ENCODE measurements at places on chromosomes 1 and 21.

GRCh38 chr1:210089855-210090254 lies 142.7 kb upstream of the SERTAD4 start:
- DNase-seq: no peak

GRCh38 chr1:237154157-237154556 lies 112.2 kb downstream of the RYR2 start:
- no peak for DNase-seq

GRCh38 chr1:98221923-98222322 lies 301.1 kb upstream of the DPYD start:
- no peak for DNase-seq

DNA sequence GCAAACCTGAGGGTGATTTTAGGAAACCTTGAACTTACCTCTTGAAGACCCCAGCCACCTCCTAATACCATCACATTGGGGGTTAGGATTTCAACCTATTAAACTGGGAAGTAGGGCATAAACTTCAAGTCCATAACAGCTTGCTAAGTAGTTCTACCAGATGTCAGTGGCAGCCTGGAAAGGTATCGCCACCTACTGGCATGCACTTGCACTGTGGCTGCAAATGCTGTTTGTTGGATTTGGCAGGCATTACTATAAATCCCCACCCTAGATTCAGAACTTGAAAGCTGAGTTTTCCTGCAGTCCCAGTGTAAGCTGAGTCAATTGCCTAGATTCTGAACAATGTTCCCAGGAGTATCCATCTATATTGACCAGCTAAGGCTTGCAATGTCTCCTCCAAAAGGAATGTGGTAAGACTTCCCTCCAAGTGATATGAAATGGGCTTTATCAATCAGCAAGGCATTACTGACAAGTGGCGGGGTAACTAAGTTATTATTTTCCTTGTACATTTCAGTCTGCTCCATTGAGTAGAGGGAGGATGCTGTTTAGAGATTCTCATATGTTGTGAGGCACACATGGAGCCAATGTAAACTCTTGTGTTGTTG lies 474.5 kb downstream of the PTPRC start:
- peak; percentile 56 for DNase-seq

DNA sequence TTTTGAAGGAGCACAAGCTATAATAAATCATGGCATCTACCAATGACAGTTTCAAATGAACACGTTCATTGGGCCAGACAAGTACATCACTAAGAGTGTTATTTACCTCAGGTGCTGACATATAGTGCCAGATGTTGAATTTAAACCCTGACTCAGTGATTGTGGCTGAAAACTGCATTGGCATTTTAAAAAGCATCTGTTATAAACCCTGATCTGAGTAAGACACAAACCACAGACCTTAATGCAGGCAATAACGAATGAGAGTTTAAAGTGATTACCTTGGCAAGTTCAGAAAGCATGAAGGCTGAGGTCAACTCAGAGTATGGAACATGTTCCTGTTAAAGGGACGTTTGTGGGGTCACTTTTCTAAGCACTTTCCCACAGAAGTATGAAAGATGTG lies 865.1 kb upstream of the TMPRSS15 start:
- no peak for DNase-seq

DNA sequence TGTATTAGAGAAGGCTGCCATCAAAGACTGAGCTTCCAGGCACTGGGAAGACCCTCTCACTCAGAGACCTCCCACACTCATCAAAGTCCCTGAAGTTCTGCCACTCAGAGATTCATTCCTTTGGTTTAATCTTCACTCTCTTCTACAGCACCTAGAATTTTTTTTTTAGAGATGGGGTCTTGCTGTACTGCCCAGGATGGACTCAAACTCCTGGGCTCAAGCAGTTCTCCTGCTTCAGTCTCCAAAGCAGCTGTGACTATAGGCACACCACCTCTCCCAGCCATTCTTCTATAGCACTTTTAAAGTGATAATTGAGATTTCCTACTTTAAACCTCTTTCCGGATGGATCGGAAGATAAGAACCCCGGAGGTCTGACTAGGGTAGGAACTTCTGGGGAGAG lies 3.7 kb upstream of the HP1BP3 start:
- DNase-seq: no peak

DNA sequence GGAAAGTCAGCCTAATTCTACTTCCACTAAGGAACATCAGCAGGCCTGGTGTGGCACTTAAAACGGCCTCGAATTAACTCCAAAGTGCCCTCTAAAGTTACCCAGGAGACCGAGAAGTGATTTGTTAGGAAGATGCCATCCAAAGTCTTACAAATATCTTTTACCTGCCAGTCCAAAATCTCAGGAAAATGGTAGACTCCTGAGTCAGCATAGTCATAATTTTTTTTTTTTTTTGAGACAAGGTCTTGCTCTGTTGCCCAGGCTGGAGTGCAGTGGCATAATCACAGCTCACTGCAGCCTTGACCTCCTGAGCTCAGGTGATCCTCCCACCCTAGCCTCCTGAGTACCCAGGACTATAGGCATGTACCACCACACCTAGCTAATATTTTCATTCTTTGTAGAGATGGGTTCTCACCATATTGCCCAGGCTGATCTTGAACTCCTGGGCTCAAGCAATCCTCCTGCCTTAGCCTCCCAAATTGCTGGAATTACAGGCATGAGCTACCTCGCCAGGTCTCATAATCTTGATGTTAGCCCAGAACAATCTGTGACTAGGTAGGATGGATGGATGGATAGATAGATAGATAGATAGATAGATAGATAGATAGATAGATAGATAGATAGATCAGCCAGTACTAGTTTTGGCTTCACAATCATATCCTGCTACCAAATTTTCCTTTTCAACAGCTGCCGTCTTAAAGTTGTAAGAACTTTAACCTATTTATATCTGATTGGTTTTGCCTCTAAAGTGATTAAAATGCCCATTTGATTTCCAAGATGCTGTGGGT lies 25.3 kb upstream of the PPP2R5A start:
- DNase-seq: no peak

DNA sequence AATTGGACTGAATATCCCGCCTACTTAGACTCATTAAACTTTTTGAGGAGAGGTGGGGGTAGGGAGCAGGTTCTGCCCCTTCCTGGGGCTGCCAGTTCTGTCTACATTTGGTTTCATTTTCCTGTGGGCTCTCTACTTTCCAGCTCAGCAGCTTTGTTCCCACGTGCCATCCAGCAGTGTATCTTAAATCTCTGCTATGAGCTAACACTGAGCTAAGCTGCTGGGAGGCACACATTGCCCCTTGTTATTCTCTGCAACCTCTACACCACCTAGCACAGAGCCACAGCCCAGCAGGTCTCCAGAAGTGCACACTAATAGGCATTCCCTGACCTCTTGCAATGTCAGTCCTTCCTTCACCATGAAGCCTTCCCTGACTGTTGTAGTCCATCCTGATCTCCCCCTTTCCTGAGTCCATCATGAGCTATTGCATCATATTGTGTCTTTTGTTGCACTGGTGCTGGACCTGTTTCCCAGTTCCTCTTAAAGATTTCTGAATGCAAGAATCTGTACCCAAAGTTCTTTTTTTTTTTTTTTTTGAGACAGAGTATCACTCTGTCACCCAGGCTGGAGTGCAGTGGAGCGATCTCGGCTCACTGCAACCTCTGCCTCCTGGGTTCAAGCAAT lies 28.7 kb upstream of the NRDC start:
- no peak for DNase-seq

GRCh38 chr1:228344631-228345072 lies 62.0 kb downstream of the TRIM11 start:
- no peak for DNase-seq

GRCh38 chr1:31957701-31958674 lies 19.8 kb upstream of the PTP4A2 start:
- no peak for DNase-seq

DNA sequence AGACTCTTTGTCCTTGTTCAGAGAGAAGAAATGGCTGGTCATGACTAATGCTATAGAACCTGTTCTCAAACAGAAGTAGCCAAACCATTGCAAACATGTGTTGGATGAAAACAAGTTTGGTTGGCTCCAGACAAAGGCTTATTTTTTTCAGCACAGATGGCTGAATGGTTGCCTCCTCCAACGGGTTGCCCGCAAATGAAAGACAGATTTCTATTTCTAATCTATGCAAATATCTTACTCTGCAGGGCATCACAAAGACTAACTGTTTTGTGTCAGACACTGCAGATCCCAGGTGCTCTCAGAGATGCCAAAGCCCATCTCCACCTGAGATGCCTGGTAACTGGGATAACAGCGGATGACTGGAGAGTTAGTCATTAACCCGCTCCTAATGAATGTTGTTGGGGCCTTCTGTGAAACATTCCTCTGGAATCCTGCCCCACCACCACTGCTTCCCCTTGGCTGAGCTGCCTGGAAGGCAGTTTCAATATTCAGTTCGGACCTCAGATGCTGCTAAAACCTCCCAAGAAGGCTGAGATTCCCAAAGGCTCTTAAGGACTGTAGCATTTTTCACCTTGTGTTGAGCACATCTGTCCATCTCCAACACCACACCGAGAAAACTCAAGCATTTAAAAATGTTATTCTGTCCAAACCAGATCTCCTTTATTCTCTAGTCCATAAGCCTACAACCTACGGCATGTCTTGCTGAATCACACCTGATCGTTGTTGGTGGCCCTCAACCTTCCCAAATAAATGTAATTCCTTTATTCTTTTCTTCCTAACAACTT lies 104.4 kb downstream of the PTPN14 start:
- no peak for DNase-seq

- no peak for DNase-seq
Observed at GRCh38 chr1:40842691-40843090, 19.5 kb downstream of the CITED4 start.

GRCh38 chr1:211588711-211589110 lies 9.8 kb upstream of the SLC30A1 start:
- no peak for DNase-seq

DNA sequence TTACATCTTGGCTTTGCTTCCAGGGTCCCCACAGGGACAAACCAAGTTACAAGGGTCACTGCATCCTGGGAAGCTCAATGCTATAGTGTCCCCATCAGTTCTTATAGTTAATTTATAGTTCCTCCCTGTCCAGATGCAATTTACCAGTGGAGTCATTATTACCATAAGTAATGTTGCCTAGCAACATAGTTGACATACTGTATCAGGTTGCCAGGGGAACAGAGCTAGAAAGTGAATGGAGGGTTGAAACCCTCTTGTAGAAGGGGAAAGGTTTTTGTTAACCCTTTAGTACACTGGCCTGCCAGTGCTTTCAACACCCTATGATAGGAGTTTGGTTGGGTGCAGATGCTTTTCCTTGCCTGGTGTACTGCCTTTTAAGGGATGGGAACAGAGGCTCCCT lies 34.3 kb upstream of the TTC4 start:
- DNase-seq: no peak

DNA sequence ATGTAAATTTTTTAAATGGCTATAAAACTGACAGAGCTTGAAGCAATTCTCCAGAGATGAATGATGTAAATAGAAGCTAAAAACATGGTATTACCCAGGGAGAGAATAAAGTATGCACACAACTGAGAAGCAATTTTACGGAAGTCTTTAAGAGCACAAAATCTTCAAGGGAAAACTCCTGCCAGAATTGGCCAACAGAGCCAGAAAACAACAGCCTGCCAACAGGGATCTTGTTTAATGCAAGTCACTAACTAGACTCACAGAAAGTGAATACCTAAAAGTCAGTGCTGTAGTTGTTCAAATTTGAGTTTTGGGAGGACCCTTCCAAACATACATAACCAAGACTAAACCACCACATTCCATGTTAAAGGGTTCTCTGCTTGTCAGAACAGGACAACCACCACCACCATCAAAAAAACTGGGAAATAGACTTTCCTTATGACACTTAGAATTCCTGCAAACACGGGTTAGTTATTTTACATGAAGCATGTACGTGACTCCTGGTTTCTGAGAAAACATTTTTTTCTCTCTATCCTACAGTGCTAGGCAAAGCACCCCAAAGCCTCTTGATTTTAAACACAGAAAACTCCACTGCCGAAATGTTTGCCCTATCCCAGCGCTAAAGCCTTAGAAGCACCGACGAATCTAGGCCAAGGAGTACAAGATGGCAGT lies 1.6 kb downstream of the EPS15 start:
- no peak for DNase-seq

GRCh38 chr1:26079960-26080814 lies 12.8 kb upstream of the TRIM63 start:
- DNase-seq: no peak

DNA sequence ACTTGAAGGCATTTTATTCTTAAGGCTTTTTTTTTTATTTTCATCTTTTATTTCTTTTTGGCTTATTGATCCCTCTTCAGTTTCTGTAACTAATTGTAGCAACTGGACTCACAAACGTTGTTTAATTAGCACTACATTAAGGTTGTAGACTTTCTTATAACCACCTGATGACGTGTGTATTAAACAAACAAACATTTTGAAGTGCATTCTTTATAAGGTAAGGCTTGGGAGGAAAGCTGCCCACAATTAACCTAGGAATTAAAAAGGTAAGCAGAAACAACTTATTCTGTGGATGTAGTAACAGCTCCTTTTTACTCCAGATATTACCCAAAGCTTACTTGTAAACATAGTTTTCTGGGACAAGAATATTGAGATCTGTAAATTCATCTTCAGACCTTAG lies 55.0 kb downstream of the CAMSAP2 start:
- DNase-seq: no peak
